ENCODE measurements at places on chromosomes 16 and 17. TPM values are rescaled to one million over a fixed set of nuclear protein-coding genes. Genes with fewer than 3 reads are reported as not detected.
A peak's percentile ranks its signal among the peaks of the same experiment; 100 is the strongest.

DNA sequence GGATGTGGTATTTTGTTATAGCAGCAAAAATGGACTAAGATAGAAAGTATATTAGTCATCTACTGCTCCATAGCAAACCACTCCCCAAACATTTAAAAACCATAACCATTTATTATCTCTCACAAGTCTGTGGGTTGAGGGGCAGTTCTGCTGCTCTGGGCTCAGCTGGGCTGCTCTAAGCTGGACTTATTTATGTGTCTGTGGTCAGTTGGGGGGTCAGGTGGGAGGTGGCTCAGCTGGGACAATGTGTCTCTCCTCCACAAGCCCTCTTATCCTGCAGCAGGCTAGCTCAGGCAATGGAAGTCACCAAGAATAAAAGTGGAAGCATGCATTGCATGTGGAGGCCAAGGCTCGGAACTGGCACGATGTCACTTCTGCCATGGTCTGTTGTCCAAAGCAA lies 226.1 kb upstream of the N4BP1 start:
- H3K4me1 ChIP-seq, result no peaks in the 10 kb centered on the region
- no peak for DNase-seq
- no peaks in the 10 kb centered on the region for H3K36me3 ChIP-seq

- H3K36me3 ChIP-seq, result no peaks in the 10 kb centered on the region
- no peaks in the 10 kb centered on the region for H3K27me3 ChIP-seq
- H3K4me3 ChIP-seq, result no peak overlapping the region
Observed at GRCh38 chr17:62705778-62706597, 78.5 kb downstream of the MRC2 start.

- no peaks in the 10 kb centered on the region for H3K4me1 ChIP-seq
- H3K27me3 ChIP-seq, result no peaks in the 10 kb centered on the region
- DNase-seq, result no peak
- no peak overlapping the region for H3K27ac ChIP-seq
- no peaks in the 10 kb centered on the region for H3K36me3 ChIP-seq
- H3K4me3 ChIP-seq, result no peak overlapping the region
Observed at GRCh38 chr17:10155371-10156076, 42.9 kb downstream of the GAS7 start.

GRCh38 chr17:8837563-8838075 lies 29.9 kb downstream of the PIK3R6 start:
- no peak overlapping the region for H3K4me3 ChIP-seq
- no peak overlapping the region for H3K27ac ChIP-seq
- H3K4me1 ChIP-seq, result no peaks in the 10 kb centered on the region
- H3K27me3 ChIP-seq, result no peaks in the 10 kb centered on the region
- no peak for DNase-seq

DNA sequence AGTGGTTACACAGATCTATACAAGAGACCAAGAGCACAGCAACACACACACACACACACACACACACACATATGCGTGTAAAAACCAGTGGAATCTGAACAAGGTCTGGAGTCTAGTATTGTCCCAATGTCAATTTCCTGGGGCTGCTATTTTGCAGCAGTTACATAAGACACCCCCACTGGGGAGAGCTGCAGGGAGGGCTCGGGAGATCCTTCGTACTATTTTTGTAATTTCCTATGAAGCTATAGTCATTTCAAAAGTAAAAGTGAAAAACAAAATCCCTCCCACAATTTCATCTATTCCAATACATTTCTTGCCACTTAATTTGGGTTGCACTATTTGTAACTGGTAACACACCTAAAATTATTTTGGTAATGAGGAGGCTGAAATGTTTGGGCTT lies 68.5 kb downstream of the C16orf95 start:
- H3K27me3 ChIP-seq, result no peaks in the 10 kb centered on the region
- no peak overlapping the region for H3K27ac ChIP-seq
- H3K4me1 ChIP-seq, result no peaks in the 10 kb centered on the region
- DNase-seq, result no peak
- H3K4me3 ChIP-seq, result no peak overlapping the region
- no peaks in the 10 kb centered on the region for H3K36me3 ChIP-seq

DNA sequence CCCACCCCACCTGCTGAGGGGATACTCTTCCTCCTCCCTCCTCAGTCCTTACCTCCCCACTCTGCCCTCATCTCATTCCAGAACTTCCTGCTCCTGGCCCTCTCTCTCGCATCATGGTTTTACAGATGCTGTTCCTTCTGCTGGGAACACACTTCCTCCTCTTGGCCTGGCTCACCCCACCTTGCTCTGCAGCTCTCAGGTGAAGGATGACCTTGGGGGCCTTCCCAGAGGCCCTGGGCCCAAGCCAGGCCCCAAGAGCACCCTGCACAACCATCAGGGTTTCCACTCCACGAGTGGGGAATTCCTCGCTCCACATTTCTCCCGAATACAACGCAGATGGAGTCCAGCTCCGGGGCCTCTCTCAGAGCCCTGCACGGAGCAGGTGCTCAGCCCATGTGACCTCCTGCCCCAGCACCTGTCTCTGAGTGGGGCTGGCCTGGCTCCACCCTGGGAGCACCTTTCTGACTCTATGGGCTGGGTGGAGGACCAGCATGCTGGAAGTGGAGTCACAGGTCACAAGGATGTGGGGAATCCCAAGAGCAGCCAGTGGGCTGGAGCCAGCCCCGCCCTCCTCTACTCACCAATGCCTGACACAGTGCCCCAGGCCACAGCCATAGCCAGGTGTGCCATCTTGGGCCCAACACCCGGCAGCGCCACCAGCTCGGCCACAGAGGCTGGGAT lies 4.5 kb downstream of the NTHL1 start:
- no peaks in the 10 kb centered on the region for H3K27me3 ChIP-seq
- H3K4me1 ChIP-seq, result peaks cover 10% of the 10 kb centered on the region
- H3K36me3 ChIP-seq, result no peaks in the 10 kb centered on the region
- no peak overlapping the region for H3K27ac ChIP-seq
- DNase-seq, result no peak

GRCh38 chr17:36930583-36930900 lies 6.7 kb upstream of the LHX1 start:
- no peak for DNase-seq
- no peak overlapping the region for H3K27ac ChIP-seq
- peaks cover 52% of the 10 kb centered on the region for H3K27me3 ChIP-seq
- no peaks in the 10 kb centered on the region for H3K36me3 ChIP-seq

- peak; percentile 69 for DNase-seq
- H3K27ac ChIP-seq, result peak overlapping the region; percentile 97
- H3K4me3 ChIP-seq, result peak overlapping the region; percentile 32
- H3K4me1 ChIP-seq, result peaks cover 49% of the 10 kb centered on the region
- H3K36me3 ChIP-seq, result no peaks in the 10 kb centered on the region
Observed at GRCh38 chr17:39753514-39754160, 15.9 kb downstream of the GRB7 start.

DNA sequence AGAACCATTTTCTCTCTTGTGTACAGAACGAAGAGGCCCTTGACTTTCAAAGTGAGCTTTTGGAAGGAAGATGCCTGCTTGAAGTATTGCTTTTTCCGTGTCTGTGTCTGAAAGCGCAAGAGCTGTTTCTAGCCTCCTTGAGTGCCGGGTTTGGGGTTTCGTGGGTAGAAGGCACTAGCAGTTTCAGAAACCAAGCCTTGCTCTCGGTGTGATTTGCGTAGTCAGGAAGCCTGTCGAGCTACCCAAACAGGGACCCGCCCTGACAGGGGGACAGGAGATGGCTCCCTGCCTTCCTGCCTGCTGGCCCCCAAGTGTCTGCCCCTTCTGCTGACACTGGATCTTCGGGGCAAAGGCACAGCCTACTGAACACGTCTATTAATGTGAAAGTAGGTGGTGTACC lies 322.0 kb downstream of the MAF start:
- peak overlapping the region; percentile 65 for H3K27ac ChIP-seq
- H3K4me1 ChIP-seq, result peaks cover 51% of the 10 kb centered on the region
- peak overlapping the region; percentile 75 for H3K4me3 ChIP-seq

TPSD1 gene
- not detected for polyA plus RNA-seq

All from CD4-positive, CD25-positive, alpha-beta regulatory T cell (primary cell).